Posterior cingulate gyrus (tissue), 11 donors: ENCODE measurements at places on chromosomes 2 and 18.
A peak's percentile ranks its signal among the peaks of the same experiment; 100 is the strongest.

GRCh38 chr2:866009-866680, 84.5 kb upstream of the SNTG2 start:
- no peak for DNase-seq

- DNase-seq: no peak
Observed at GRCh38 chr2:147327613-147328012, 517.2 kb upstream of the ACVR2A start.

- no peak for DNase-seq
Observed at GRCh38 chr2:138500592-138501424, 762 bp upstream of the SPOPL start.

GRCh38 chr2:30031184-30031583, 109.8 kb upstream of the ALK start:
- no peak for DNase-seq

- no peak for DNase-seq
Observed at GRCh38 chr2:10903861-10904210, 7.9 kb upstream of the KCNF1 start.

- DNase-seq: no peak
Observed at GRCh38 chr2:173427887-173428668, 73.4 kb downstream of the CDCA7 start.

- no peak for DNase-seq
Observed at GRCh38 chr2:42141687-42142546, 27.2 kb upstream of the EML4 start.

DNA sequence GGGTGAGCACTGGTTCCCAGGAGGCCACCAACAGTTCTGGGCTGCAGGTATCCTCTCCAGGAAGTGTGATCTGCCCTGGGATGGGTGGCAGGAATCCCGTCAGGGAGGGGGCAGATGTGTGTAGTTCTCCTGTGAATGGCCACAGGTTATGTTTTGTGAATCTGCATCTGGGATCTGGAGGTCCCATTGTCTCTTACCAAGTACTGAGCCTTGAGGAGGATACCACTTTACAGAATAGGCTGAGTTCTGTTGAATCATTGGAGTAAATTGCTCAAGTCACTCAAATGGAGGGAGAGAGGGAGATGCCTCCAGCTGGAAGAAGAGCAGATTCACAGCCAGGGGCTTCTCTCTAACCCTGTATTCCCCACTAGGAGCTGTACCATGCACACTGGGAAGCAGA, 168.2 kb downstream of the ANKRD30B start:
- DNase-seq: no peak

- no peak for DNase-seq
Observed at GRCh38 chr2:172046080-172046678, 39.1 kb upstream of the DLX1 start.

DNA sequence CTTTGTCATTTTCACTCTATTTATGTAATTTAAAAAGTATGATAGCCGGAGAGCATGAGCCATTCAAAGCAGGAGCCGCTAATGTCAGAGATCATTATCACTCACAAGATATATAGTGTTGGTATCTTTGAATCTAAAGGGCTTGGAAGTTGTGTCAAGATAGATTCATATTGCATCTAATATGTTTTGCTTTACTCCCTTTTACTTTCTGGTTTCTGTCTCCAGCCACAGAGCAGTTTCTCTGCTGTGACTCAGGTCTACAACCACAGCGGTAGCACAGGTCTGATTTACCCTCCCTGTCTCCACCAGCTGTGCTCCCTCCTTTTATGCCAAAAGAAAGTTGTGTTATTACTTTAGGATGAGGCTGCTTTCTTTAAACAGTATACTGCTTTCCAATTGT, 424.0 kb downstream of the ARHGAP15 start:
- DNase-seq: no peak

GRCh38 chr2:10255189-10256030, 47.3 kb upstream of the HPCAL1 start:
- no peak for DNase-seq

DNA sequence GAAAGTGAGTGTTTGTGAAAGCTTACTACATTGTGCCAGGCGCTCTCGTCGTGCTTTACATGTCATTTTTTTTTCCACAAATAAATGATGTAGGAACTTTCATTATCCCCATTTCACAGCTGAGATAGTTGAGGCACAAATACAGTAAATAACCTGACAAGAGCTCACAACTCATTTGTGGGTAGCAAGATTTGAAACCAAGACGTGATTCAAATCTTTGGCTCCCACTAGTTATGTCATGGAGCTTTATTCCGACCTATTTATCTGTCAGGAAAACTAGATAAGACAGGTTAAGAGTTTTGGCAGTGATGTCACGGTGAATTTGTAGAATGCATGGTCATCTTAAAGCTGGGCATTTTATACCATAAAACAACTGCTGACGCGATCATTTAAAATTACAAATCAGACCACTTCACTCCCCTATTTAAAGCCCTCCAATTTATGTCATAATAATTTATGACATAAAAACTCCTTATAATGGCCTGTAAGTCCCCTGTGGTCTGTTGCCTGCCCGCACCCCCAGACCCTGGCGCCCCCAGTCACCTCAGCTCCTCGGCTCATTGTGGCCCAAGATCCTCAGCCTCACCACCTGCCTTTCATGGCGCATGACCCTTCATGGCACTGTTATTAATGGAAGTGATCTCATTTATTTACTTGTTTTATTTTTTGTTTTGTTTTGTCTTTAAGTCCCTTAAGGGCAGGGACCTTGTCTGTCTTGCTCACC, 678 bp upstream of the ZNF24 start:
- DNase-seq: no peak

DNA sequence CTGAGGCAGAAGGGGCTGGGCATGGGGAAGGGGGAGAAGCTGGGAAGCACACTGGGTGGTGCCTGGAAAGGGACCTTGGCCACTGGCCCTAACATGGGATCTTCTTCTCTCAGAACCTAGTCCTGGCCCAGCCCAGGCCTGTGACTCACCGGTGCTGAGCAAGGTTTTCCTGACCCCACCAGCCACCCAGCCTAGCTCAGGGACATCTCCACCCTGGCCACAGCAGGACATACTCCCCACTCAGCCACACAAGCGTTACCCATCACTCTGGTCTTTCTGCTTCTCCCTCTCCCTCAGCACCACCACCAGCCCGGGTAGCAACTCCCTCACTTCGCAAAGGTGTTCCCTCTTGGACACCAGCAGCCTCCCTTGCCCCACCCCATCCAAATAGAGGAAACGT, 22.8 kb downstream of the TNS1 start:
- DNase-seq: peak; percentile 50

DNA sequence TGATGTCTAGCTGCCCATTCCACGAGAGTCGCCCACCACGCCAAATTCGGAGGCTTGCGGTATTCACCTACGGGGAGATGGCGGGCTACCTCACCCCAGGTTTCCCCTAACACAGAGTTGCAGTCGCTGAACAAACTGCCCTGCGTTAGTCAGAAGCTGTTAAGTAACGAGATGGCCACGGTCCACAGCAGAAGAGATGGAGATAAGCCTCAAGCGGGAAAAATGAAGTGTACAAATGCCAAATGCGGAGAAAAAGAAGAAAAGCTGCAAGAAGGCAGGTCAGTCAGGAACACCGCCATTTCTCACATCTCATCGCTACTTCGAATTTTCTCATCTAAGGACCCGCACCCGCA, 425 bp downstream of the ASB3 start:
- DNase-seq: peak; percentile 36

DNA sequence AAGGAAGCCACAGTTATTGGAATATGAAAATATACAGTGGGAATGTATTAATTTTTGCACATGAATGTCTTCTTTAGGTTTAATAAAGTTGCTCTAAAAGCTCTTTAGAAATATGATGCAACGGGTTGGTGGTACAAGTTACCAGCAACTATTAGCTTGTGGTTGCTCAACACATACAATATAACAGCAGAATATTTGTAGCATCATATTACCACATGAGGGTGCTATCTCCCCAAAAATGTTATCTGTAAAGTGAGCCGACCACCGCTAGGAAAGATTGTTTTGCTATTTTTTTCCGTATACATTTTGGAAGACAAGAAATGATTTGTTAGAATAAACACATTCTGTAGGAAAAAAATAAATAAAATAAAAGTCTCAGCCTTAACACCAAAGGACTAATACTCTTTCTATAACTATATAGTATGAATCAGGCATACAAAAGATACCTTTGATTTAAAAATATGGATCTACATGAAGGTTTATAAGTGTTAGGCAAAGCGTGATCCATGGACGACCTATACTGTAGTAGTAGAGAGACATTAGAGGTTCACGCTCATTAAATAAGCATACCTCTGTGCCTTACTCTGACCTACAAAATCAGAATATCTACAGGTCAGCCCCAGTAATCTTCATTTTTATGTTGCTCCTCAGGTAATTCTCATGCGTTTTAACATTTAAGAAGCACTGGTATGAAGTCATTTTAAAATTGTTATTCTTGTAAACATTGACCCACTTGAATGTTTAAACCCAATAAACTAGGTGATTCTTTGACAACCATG, 1110.6 kb upstream of the ACVR2A start:
- no peak for DNase-seq

DNA sequence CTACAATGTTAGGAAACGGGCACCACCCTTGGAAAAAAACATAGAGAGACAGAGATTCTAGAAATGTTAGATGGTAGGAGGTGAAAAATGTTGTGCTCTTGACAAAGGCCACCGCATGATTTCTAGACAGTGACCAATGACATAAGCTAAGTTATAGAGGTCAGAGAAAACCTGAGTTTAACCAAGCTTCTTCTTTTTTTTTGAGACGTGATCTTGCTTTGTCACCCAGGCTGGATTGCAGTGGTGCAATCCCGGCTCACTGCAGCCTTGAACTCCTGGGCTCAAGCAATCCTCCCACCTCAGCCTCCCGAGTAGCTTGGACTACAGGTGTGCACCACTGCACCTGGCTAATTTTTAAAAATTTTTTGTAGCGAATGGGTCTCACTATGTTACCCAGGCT, 13.0 kb downstream of the FER1L5 start:
- no peak for DNase-seq

DNA sequence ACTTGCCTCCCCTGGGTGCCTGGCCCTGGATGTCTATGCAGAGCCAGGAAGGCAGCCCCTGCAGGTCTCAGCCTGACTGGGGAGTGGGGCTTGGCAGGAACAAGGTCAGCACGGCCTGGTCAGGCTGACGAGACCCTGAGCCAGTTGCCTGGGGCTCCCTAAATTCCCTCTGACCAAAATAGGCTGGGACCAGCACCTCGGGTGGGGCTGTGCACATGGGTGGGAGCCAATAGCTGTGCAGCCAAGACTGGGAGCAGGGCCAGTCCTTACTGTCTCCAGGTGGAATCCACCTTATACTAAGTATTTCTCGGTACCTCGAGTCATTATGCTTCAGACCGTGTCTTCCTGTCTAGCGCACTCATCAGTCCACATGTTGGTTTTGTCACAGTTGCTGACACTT, 11.4 kb upstream of the IL1R2 start:
- no peak for DNase-seq

GRCh38 chr2:4862031-4862430, 830.2 kb upstream of the SOX11 start:
- DNase-seq: no peak

DNA sequence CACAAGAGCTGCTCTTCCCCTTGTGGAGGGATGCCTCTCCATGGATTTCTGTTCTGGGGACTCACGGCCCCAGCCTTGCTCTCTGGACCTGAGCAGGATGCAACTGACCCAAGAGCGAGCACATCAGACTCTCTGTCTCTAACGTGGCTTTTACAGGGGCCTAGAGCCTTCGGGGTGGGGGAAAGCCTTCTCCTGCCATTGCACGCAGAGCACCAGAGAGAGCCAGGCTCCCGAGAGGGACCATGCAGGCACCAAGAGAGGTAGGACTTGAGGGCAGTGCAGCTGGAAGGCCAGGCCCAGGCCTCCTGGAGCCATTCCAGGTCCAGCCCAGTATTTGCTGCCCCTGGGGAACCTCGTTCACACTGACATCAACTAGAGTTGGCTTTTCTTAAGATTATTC, 475.6 kb upstream of the MYT1L start:
- no peak for DNase-seq

- DNase-seq: no peak
Observed at GRCh38 chr2:79393806-79394484, 118.9 kb upstream of the CTNNA2 start.

DNA sequence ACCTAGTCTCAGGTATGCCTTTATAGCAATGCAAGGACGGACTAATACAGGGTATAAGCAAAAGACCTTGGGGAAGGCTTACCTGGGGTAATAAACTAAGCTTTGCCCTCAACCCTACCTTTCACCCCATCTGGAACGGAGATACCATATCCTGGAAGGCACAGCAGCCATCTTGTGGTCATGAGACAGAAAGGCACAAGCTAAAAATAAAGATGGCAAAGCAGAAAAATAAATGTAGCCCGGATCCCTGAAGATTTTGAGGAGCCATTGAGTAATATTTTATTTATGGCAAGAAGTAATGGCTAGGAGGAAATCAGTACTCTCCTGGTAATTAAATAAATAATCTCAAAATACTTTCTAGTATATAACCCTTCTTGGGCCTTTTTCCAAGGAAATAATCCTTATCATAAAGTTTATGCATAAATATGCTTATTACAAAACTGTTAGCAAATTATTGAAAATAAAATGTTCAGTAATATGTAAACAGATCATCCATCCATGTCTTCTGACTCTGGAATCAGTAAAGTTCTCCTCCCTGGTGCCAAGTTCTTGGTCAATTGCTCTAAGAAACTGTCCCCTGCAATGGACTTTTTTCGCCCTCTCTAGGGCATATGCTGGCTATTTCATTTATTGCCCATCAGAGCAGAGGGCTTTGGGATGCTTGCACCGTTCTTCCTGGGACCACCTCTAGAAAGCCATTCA, 198.7 kb downstream of the SPP2 start:
- DNase-seq: no peak

DNA sequence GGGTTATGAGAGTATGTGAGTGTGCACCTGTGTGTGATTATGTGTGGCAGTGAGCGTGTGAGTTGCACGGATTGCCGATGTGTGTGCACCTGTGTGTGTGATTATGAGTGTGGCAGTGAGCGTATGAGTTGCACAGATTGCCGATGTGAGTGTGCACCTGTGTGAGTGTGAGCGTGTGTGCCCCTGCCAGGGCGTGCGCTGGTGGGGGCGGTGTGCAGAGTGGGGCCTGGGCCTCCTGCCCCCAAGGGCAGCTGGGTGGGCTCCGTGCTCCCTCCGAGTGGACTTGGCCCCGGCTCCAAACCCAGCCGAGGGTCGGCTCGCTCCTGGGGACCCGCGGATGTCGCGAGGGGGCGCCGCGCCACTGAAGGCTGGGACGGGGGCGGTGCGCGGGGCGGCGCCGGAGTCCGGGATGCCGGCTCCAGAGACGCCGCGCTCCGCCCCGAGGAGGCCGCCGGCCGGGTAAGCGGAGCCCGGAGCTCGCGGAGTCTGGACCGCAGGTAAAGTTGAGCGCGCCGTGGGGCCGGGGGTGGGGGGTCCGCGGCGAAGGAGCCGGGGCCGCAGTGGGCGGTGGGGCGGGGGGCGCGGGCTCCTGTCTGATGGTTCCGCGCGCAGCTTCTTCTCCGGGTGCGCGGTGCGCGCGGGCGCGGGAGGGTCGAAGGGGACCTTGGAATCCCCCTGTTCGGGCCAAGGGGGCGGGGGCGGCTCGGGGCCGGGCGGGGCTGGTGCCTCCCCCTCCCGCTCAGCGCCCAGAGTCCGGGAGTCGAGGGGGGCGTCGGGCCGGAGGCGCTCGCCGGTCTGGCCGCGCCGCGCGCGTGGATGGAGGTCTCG, at the start of gene KCNG2:
KCNG2 (plus strand) TSS at position 421 of the 828 bp plus-strand sequence. CDS start 65,730 bp downstream, outside the sequence.
- peak; percentile 75 for DNase-seq
